Uterus (tissue), 4 donors: ENCODE measurements at places on chromosomes 3 and 15.

- H3K27me3 ChIP-seq: no peaks in the 10 kb centered on the region
- H3K4me1 ChIP-seq: no peaks in the 10 kb centered on the region
- H3K27ac ChIP-seq: no peak overlapping the region
- H3K4me3 ChIP-seq: no peak overlapping the region
- no peaks in the 10 kb centered on the region for H3K36me3 ChIP-seq
Measured at GRCh38 chr3:189632242-189632641, 1.1 kb downstream of the TP63 start.

DNA sequence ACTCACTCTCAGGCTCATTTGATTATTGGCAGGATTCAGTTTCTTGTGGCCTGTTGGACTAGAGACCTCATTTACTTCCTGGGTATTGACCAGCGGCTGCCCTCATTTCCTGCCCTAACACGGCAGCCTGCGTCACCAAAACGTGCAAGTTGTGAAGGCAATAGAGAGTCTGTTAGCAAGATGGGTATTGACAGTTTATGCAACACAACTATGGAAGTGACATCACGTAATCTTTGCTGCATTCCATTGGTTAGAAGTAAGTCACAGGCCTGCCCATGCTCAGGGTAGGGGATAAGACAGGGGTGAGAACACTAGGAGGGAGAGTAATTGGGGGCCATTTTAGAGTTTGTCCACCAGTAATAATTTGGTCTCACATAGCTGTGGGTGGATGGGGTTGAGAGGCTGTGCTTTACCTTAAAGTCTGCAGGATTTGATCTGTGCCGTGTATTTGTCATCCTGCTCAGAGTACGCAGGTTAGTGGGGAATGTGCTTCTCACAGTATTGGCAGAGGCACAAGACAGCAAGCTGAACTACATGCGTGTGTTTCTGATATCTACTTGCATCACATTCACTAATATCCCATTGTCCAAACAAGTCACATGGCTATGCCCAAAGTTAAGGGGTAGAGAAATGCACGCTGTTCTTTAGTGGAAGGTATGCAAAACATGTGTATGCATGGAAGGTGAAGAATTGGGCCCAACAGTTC, 83.3 kb downstream of the EDEM1 start:
- no peak for DNase-seq
- H3K36me3 ChIP-seq: no peaks in the 10 kb centered on the region
- H3K4me3 ChIP-seq: no peak overlapping the region
- H3K27me3 ChIP-seq: no peaks in the 10 kb centered on the region

- no peaks in the 10 kb centered on the region for H3K27me3 ChIP-seq
- no peaks in the 10 kb centered on the region for H3K4me1 ChIP-seq
- H3K36me3 ChIP-seq: no peaks in the 10 kb centered on the region
- no peak overlapping the region for H3K4me3 ChIP-seq
Measured at GRCh38 chr3:13085846-13086179, 12.6 kb upstream of the IQSEC1 start.

GRCh38 chr3:130576375-130577266, 59.6 kb downstream of the COL6A6 start:
- no peak overlapping the region for H3K4me3 ChIP-seq
- H3K36me3 ChIP-seq: no peaks in the 10 kb centered on the region
- no peaks in the 10 kb centered on the region for H3K4me1 ChIP-seq
- no peaks in the 10 kb centered on the region for H3K27me3 ChIP-seq

GRCh38 chr15:70795311-70795665, 31.9 kb upstream of the UACA start:
- H3K27me3 ChIP-seq: no peaks in the 10 kb centered on the region
- no peak overlapping the region for H3K4me3 ChIP-seq

DNA sequence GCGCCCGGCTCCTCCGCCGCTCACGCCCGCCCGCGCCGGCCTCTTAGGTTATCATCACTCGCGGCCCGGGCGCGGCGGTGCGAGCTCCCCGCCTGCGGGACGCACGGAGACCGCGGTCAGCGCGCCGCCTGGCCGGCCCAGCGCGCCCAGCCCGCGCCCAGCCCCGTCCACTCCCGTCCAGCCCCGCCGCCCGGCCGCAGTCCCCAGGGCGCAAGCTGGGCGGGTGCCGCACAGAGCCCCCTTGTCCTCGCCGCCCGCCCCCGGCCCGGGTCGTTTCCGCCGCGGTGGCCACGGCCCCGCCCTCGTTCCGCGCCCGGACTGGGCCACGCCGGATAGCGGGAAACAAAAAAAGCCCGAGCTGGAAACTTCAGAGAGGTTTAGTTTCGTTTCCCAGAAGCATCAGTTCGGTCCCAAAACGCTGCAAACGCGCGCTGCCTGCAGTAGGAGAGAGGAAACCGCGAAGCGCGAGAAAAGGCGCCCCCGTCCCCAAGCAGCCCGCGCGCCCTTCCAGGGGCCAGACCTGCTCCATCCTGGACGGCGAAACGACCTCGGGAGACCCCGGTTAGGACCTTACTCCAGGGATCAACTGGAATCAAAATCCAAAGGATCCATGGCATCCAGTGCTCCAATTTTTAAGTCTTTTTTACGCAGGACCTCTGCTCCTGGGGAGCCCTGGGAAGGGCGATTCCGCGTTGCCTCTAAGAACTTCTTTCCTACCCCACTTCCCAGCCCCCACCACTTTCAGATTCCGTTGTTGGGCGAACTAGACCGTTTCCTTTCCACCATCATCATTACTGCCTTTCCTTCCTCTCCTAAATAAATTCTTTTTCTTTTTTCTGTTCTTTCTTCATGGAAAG, at the start of gene ATP10A:
Gene ATP10A (minus strand): TSS at position 217 of the 857 bp plus-strand sequence. CDS start 231 bp downstream, outside the sequence.
- no peak within 1 kb of the TSS for H3K27ac ChIP-seq
- no peak for DNase-seq
- no peaks in the 10 kb centered on the region for H3K4me1 ChIP-seq
- no peaks in the 10 kb centered on the region for H3K27me3 ChIP-seq
- H3K36me3 ChIP-seq: no peaks in the 10 kb centered on the region

DNA sequence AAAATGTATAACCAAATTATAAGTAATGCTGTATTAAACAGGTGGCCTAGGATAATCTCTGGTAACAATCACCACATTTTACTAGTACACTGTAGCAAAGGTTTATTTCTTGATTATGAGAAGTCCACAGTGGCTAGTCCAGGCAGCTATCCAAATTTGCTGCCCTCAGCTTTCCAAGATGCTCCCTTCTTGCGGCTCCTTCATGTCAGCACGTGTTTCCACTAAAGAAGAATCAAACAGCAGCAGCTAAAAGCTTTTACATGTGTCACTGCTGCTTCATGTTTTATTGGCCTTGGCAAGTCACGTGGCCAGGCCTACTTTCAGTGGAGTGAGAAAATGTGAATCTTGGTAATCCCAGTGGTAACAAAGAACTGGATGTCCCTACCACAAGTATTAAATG, 5.6 kb upstream of the RBMS3 start:
- no peak overlapping the region for H3K27ac ChIP-seq
- H3K27me3 ChIP-seq: no peaks in the 10 kb centered on the region
- no peaks in the 10 kb centered on the region for H3K36me3 ChIP-seq
- no peak overlapping the region for H3K4me3 ChIP-seq

GRCh38 chr3:50136714-50137405, 18.3 kb upstream of the SEMA3F start:
- no peak overlapping the region for H3K4me3 ChIP-seq
- H3K27ac ChIP-seq: no peak overlapping the region
- H3K27me3 ChIP-seq: no peaks in the 10 kb centered on the region
- H3K4me1 ChIP-seq: no peaks in the 10 kb centered on the region

- H3K4me3 ChIP-seq: no peak overlapping the region
- H3K27ac ChIP-seq: no peak overlapping the region
- no peak for DNase-seq
- H3K36me3 ChIP-seq: no peaks in the 10 kb centered on the region
- no peaks in the 10 kb centered on the region for H3K27me3 ChIP-seq
Measured at GRCh38 chr3:122406198-122406597, 9.7 kb downstream of the WDR5B start.

DNA sequence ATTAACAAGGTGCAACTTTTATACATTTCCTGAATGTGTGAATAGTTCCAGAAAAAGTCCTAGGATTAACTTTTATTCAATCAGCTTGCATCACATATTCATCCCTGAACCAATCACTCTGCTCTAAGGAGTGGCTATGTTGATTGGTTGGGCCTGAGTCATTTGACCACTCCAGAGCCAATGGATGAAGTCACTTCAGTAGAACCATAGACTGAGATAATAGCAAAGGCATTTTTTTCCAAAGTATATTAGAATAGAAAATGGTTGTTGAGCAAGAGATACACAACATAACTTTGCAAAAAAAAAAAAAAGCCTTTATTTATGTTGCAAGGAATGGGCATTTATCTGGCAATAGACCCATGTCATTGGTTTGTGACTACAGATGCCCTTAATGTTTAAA, 55.5 kb upstream of the AGTR1 start:
- no peak overlapping the region for H3K4me3 ChIP-seq
- no peaks in the 10 kb centered on the region for H3K36me3 ChIP-seq
- no peaks in the 10 kb centered on the region for H3K27me3 ChIP-seq
- H3K4me1 ChIP-seq: no peaks in the 10 kb centered on the region
- no peak overlapping the region for H3K27ac ChIP-seq

DNA sequence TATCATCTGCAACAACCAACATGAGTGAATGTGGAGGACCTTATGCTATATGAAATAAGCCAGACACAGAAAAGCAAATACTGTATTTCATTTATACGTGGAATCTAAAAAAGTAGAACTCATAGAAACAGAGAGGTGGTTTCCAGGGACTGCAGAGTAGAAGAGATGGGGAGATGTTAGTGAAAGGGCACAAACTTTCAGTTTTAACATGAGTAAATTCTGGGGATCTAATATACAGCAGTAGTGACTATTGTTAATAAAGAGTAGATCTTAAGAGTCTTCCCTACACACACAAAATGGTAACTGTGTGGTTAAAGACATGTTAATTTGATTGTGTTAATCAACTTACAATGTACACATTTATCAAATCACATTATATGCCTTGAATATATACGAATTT, 20.9 kb upstream of the MELTF start:
- no peak for DNase-seq
- no peaks in the 10 kb centered on the region for H3K4me1 ChIP-seq
- no peak overlapping the region for H3K4me3 ChIP-seq
- no peak overlapping the region for H3K27ac ChIP-seq
- H3K27me3 ChIP-seq: no peaks in the 10 kb centered on the region
- no peaks in the 10 kb centered on the region for H3K36me3 ChIP-seq

DNA sequence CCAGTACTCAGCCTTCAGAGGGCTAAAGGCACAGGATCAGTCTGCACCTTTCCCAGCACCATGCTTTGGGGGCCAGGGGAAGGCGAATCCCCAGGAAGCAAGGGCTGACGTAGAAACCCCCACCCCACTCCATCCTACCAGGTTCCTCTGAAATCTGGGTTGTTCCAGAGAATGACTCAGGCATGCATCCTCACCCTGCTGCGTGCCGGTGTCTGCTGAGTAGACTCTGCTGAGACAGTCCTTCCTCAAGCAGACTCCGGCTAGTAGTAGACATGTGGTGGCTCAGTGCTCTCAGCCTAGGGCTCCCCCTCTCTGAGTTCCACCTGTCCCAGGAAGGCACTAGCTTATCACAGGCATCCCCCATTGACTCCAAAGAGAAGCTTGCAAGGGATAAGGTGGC, 9.0 kb downstream of the TMEM43 start:
- H3K4me1 ChIP-seq: no peaks in the 10 kb centered on the region
- no peak for DNase-seq
- H3K4me3 ChIP-seq: no peak overlapping the region
- H3K27me3 ChIP-seq: no peaks in the 10 kb centered on the region

DNA sequence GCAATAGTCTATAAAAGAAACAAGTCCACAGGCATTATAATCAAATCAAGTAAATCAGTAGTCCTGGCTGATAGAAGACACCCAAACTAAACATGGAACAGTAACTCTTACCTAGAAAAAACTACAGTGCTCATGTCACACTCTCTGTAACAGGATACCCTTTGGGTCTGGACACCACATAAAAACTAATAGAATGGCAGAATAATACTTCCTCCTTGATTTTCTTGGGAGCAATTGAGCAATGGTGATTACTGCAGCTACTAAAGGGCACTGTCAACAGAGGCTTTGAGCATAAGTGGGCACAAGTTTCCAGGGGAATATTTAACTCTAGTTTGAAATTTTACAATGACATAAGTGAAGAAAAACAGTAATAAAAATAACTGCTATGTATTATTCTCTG, 59.5 kb downstream of the GLB1 start:
- no peaks in the 10 kb centered on the region for H3K4me1 ChIP-seq
- H3K36me3 ChIP-seq: no peaks in the 10 kb centered on the region
- DNase-seq: no peak
- no peak overlapping the region for H3K4me3 ChIP-seq
- H3K27me3 ChIP-seq: no peaks in the 10 kb centered on the region
- H3K27ac ChIP-seq: no peak overlapping the region

- no peaks in the 10 kb centered on the region for H3K36me3 ChIP-seq
- H3K4me3 ChIP-seq: no peak overlapping the region
- no peak for DNase-seq
Measured at GRCh38 chr3:72721683-72722381, 126.4 kb downstream of the SHQ1 start.

- no peak for DNase-seq
- no peaks in the 10 kb centered on the region for H3K4me1 ChIP-seq
- H3K27ac ChIP-seq: no peak overlapping the region
Measured at GRCh38 chr3:127172211-127172610, 20.7 kb upstream of the PRR23E start.

DNA sequence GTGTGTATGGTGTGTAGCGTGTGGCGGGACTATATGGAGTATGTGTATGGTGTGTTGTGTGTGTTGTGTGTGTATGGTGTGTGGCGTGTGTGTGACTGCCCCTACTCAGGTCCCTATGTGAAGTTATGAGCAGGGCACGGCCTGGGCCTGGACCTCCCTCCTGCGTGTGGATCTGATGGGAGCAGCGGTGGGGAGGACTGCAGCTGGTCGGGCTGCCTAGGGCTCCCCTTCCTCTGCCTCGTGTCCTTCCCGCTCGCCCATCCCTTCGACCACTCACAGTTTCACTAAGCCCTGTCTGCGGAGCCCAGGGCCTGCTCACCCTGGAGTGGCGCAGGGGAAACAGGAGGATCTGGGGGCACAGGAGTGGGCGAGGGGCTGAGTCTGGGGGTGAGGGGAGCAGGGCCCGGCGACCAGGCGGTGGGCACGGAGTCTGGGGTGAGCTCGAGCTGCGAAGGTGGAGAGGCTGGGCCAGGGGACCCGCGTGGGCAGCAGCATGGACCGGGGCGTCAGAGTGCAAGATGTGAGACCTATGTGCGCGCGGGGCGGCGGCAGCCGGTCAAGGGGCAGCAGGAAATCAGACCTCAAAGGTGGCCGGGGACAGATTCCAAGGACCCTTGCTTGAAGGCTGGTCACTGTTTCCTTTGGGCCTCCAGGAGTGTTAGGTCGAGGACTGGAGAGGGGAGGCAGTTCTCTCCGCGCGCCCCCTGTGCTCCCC, 26.6 kb downstream of the GABRA5 start:
- H3K27me3 ChIP-seq: no peaks in the 10 kb centered on the region
- no peak overlapping the region for H3K27ac ChIP-seq

GRCh38 chr3:104368760-104369159, 997.9 kb upstream of the ALCAM start:
- no peaks in the 10 kb centered on the region for H3K4me1 ChIP-seq
- H3K36me3 ChIP-seq: no peaks in the 10 kb centered on the region
- H3K27ac ChIP-seq: no peak overlapping the region
- no peak for DNase-seq
- no peak overlapping the region for H3K4me3 ChIP-seq

- H3K4me3 ChIP-seq: no peak overlapping the region
- H3K27me3 ChIP-seq: no peaks in the 10 kb centered on the region
Measured at GRCh38 chr3:142628801-142629200, 32.6 kb downstream of the PLS1 start.
